ENCODE measurements at places on chromosomes 5 and 9.

- no peak for DNase-seq
Observed at GRCh38 chr9:127809540-127810377, 7.1 kb downstream of the FPGS start.

DNA sequence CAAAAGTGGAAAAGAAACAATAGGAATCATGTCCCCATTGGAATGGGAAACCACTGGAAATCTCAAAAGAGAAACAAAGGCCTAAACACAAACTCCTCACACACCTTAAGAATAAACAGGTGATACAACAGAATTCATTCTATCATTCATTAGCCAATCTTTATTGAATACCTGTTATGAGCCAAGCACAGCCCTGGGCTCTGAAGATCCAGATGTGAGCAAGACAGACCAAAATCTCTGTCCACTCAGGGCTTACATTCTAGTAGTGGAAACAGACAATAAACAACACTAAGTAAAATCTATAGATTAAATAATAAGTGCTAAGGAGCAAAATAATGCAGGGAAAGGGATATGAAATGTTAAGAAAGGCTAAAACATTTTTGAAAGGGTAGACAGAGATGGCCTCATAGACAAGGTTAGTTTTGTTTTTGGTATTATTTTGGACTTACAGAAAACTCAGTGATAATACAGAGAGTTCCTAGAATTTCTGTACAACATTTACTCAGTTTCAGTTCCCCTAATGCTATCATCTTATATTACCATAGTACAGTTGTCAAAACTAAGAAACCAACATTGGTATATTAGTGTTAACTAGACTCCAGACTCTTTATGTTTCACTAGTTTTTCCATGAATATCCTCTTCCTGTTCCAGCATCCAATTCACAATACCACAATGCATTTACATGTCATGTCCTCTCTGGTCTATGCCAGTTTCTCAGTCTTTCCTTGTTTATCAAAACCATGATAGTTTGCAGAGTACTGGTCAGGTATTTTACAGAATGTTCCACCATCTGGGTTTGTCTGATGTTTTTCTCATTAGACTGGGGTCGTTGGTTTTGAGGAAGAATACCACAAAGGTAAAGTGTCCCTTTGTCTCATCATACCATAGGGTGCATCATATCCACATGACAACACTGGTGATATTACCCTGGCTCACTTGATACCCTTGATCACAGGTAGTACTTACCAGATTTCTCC, 103.7 kb downstream of the SIL1 start:
- no peak for DNase-seq

GRCh38 chr9:126844085-126844484, 16.4 kb upstream of the ZBTB34 start:
- DNase-seq, result no peak

DNA sequence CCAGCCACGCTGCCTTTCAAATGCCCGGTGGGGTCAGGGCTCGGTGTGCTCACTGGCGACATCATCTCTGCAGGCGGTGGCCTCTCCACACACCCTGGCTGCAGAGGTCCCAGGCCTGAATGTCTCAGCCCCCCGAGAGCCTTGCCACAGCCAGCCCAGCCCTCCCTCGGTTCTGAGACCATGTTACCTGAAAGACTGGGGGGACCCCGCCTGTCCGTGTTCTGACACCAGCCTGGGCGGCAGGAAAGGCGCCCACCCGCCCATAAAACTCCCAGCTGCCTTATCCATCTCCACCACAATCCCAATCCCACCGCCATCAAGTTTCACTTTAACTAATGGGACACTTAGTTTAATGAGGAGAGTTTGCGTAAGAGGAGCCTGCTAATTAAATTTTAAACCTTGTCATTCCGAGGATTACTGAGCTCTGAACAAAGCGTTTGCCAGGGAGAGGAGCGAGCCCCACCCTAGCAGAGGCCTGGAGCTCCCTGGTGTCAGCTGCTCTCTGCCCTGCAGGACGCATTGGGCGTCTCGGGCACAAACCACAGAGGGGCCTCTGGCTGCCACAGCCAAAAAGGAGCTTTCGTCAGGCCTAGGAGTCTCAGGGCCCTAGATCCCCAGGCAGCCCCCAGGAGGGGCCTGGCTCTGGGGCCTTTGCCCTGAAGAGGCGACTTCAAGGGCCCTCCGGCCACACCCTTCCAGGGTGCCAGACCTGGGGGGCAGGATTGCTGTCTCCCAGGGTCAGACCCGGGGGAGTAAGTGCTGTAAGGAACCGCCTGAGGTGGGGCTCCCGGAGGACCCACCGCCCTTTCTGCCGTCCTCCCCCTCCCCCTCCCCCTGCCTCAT, 15.3 kb downstream of the LHX3 start:
- DNase-seq, result no peak

GRCh38 chr9:76737154-76737902, 26.9 kb upstream of the PCA3 start:
- no peak for DNase-seq

- no peak for DNase-seq
Observed at GRCh38 chr5:90020575-90021538, 388.7 kb downstream of the CETN3 start.

DNA sequence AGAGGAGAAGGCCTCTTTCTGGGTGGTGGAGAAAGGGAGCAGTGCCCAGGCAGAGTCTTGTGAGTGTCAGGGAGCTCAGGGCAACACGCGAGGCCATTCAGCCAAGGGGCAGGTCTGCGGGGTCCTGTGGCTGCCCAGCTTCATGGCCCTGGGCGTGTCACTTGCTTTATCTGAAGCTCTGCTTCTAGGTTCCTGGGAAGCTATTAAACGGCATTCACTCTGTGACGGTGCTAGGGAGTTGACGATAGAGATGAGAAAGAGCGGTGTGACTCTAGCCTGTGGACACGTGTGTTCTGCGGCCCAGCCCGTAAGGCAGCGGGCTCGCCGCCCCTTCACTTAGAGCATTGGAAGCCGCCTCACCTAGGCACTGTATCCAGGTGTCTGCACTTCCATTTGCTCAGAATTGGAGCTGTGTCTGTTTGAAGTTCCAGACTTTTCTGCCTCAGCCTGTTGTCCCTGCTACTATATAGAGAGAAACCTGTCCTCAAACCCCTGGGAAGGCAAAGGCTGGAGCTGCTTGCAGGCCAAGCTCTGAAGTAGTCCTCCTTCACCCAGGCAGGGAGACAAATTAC, 88.3 kb downstream of the PHF2 start:
- no peak for DNase-seq

- DNase-seq, result no peak
Observed at GRCh38 chr5:71471193-71471592, 15.7 kb downstream of the BDP1 start.

GRCh38 chr5:82513738-82514137, 235.6 kb upstream of the RPS23 start:
- no peak for DNase-seq

Measured in upper lobe of left lung (tissue), 6 donors.